Lung microvascular endothelial cell (primary cell): ENCODE measurements at places on chromosomes 4 and X.

GRCh38 chr4:68271851-68272357 lies 26.4 kb upstream of the TMPRSS11B start:
- DNase-seq: peak; percentile 62

- DNase-seq: no peak
Measured at GRCh38 chr4:57233386-57233785, 123.2 kb upstream of the IGFBP7 start.

DNA sequence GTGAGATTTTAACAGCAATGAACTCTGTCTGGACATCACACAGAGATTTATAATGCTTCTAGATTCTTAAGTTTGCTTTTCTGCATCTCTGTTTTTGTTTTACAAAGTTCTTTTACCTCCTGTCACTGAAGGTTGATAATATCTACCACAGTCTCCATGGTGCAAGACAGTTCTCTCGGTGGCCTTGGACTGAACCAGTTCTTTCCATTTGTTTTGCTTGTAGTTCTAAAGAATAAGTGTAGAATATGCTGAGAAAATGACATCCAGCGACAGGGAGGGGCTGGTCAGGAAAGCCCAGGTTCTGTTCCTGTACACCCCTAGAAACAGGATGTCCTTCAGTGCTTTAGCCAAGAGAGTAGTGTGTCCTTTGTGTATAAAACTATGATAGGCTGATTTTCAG lies 1079.5 kb upstream of the INTU start:
- no peak for DNase-seq

- no peak for DNase-seq
Measured at GRCh38 chrX:63917296-63917695, 132.3 kb upstream of the ARHGEF9 start.

DNA sequence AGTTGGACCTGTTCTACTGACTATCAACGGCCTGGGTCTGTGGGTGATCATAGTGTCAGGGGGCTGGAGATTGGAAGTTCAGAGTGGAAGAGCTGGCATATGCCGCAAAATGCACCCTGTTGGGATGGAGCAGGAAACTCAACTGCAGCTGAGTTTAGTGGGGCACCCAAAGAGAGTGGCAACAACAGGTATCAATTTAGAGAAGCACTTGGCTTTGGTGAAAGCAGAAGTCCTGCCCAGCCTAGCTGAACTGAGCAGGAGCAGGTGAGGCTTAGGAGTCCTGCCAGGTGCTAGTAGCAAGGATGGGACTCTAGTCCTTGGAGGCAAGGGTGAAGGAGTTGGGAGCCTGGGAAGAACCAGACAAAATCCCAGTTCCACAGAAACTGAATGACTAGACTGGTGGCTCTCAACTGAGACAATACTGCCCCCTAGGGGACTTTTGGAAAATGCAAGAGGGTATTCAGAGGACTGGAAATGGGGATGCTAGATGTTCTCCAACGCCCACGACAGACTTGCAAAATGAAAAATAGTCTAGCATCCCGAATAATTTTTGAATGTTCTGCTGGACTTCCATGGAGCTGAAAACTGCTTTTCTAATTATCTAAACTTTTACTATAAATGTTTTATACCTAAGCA lies 49.4 kb downstream of the RTL9 start:
- peak; percentile 70 for DNase-seq

DNA sequence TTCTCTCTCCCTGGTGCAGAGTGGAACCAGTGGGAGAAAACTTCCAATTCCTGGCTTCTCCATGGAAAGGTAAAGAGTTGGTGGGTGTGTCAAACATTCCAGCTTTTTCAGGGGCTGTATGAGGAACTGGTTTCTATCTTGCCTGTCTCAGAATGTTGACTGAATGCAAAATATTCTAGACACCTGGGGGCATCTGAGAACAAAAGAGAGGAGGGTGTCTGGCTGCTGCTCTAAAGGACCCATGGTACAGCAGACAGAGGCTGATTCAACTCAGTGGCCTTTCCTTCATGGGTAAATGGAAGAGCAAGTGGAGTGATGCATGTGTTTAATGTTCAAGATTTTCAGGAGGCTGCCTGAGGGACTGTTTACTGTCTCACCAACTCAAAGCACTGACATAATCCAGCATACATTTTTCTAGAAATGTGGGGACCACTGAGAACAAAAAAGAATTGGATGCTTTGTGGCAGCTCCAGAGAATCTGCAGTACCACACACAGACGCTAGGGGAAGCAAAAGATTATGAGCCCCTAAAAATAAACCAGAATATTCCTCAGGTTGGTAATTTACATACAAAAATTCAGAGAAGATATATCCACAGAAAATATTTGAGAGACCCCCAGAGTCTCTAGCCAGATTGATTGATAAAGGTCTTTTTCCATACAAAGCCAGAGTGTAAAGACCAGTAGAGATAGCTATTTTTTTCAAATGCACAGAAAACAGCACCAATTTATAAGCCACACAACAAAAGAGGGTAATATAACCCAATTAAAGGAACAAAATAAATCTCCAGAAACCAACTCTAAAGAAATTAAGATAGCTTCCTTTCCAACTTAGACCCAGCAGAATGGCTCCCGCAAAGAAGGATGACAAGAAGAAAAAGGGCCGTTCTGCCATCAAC lies 48.0 kb upstream of the STARD8 start:
- peak; percentile 32 for DNase-seq

DNA sequence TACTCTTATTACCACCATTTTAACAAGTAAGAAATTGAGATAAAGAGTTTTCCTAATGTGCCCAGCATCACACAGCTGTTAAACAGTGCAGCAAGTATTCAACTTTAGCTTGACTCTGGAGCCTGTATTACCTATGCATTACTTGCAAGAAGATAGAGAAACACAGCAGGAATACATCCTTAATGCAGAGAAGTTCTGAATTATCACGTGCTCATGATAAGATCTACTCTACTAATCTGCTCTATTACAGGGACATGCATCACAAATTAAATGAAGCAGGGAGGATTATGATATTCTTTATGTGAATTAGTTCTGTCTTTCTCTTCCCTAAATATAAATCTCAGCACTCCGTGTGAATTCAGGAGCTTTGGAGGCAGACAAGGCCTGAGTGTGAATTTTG lies 39.0 kb upstream of the PDGFC start:
- DNase-seq: no peak

GRCh38 chrX:71609095-71609750 lies 9.1 kb downstream of the CXCR3 start:
- DNase-seq: no peak

- no peak for DNase-seq
Measured at GRCh38 chr4:122005064-122005755, 53.4 kb upstream of the TRPC3 start.

DNA sequence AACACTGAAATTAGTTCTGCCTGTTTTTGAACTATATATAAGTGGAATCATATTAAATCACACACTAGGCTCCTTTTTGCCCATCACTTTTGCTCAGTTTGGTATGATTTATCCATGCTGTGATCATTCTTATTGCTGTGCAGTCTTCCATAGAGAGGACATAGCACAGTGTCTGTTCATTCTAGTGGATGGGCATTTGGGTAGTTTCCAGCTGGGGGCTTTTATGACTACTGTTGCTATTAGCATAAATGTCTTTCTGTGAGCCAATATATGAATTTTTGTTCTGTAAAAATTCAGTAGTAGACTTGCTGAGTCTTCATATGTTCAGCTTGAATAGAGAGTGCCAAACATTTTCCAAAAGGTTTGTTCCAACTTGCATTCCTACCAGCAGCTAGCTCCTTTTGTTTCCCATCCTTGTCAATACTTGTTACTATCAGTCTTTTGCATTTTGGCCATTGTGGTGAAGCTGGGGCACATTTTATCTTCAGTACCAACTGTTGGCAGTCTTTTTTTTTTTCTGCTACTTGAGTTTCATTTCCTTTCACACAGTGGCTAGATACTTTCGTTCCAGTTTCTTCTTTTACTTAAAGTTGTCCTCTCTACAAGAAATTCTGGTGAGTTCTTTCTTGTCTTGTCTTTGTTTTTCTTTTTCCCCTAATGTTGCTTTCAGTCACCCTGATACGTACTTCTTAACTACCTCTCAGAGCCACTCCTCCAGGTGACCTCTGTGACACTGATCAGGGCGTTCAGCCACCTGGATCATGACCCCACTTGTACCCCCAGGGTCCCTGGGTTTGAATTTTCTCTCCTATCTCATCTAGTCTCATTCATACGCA lies 87.0 kb downstream of the ANXA3 start:
- no peak for DNase-seq

DNA sequence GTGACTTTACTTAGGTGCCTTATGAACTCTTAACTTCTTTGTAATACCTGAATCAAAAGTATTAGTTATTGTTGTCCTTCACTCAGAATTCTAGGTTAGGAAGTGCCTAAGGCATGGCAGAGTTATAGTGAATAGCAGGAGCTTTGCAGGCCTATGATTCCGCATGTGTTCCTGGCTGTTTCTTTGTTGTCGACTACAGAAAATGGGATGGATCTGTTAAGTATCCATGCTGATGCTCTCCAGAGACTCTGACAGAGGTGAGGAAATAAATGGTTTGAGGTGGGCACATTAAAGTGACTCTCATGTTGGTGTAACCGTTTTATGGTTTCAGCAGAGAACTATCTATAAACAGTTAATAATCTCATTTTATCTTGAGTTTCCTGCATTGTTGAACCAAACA lies 1601.3 kb downstream of the PCDH7 start:
- no peak for DNase-seq

DNA sequence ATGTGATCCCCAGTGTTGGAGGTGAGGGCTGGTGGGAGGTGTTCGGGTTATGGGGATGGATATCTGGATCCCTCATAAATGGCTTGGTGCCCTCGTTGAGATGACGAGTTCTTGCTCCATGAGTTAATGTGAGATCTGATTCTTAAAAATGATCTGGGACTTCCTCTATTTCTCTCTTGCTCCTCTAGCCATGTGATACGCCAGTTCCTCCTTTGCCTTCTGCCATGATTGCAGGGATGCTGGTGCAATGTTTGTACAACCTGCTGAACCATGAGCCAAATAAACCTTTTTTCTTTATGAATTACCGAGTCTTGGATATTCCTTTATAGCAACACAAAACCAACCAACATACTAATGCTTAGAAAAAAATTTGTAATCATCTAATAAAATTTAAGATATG lies 56.6 kb downstream of the STAP1 start:
- DNase-seq: no peak

- DNase-seq: peak; percentile 38
Measured at GRCh38 chr4:181528570-181529184, 714.5 kb upstream of the TENM3 start.

GRCh38 chr4:140326395-140326993 lies 47.0 kb upstream of the SCOC start:
- peak; percentile 78 for DNase-seq

DNA sequence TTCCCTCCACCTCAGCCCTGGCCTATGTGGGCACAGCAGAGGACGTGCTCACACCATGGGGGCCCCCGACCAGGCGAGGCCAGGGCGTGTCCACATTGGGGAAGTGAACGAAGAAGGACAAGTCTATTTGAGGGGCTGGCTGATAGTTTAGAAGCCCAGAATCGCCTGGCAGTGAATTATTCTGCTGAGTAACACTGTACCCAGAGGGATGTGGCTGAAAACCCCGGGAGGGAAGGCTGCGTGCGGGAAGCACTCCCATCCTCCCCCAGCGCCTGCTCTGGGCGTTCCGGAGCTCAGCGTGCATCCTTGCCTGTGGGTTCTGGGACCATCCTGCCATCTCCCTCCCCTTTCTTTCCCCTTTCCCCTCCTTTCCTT lies 66.6 kb downstream of the TRMT44 start:
- DNase-seq: no peak
